ENCODE measurements at places on chromosomes 5 and 9.
A peak's percentile ranks its signal among the peaks of the same experiment; 100 is the strongest.

DNA sequence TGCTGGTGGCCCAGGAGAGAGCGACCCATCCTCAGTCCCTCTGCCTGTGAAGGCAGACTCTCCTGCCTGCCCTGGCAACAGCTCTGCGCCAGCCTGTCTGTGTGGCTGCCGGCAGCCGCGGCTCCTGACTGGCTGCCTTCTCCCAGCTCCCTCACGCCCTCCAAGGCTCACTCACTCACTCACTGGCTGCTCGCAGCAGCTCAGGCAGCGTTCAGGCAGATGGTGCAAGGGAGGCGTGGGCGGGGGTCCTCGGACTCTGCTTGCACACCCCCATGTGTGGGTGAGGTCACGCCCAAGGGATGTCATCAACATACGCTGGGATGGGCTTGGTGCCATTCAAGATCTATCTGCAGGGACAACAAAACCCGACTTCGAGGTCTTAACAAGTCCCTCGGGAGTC, 66.7 kb downstream of the DAB2IP start:
- DNase-seq = no peak

GRCh38 chr5:83126501-83126900, 49.2 kb downstream of the XRCC4 start:
- DNase-seq = no peak

DNA sequence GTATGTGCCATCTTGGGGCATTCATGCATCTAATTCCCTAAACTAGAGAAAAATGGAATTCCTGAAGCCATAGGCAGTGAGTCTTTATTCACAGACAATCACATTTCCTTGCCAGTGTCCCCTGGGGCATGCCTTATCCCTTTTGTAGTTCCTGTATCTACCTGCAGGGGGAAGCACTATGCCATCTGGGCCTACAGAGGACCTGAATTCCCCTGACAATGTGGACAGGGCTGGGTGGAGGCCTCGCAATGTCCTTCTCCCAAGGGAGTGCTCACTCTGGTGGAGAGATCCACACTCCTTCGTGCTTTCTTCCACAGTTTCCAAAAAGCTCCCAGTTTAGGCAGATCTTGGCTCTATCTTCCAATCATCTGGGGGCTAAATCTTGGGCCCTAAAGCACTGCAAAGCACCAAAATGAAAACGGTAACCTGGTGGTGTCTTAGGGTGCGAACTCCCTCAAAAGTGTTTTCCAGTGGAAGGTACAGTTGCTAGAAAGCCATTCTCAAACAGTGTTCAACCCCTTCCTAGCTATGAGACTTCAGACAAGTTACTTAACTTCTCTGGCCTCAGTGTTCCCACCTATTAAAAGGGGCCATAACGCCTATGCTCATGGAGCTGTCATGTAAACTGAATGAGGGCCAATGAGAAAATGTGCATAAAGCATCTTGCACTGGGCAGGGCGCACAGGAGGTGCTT, 17.5 kb downstream of the WHRN start:
- DNase-seq = peak; percentile 40

DNA sequence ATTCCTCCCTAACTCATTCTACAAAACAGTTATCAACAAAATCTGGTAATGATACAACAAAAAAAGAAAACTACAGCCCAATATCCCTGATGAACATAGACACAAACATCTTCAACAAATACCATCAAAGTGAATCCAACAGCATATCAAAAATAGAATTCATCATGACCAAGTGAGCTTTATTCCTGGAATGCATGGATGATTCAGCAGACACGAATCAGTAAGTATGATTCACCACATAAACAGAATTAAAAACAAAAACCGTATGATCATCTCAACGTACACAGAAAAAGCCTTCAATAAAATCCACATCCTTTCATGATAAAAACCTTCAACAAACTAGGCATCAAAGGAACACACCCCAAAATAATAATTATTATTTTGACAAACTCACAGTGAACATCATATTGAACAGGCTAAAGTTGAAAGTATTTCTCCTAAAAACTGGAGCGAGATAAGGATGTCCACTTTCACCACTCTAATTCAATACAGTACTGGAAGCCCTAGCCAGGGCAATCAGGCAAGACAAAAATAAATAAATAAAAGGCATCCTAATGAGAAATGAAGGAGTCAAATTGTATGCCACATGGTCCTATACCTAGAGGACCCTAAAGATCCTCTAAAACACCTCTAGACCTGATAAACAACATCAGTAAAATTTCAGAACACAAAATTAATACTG, 305.1 kb upstream of the RGMB start:
- no peak for DNase-seq

DNA sequence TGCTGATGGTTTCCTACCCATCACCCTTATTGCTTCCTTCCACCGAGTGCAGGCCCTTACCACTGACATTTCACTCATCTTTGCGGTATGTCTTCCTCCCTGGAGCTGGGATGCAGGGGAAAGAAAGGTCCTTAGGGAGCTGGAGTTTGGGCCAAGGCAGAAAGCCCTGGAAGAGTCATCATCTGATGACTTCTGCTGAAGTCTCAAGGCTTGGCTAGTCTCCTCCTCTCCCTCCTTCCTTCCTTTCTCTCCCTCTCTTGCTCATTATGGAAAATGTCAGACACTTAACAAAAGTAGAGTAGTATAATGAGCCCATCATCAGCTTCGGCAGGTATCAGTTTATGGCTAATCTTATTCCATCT, 40.0 kb downstream of the LARP1 start:
- DNase-seq = no peak

- no peak for DNase-seq
Observed at GRCh38 chr5:125381290-125381689, 634.9 kb upstream of the ZNF608 start.

- no peak for DNase-seq
Observed at GRCh38 chr9:136977223-136977622, at the start of gene PTGDS. PTGDS (plus strand) TSS chr9:136977504; CDS start chr9:136977579, 75 bp downstream.

DNA sequence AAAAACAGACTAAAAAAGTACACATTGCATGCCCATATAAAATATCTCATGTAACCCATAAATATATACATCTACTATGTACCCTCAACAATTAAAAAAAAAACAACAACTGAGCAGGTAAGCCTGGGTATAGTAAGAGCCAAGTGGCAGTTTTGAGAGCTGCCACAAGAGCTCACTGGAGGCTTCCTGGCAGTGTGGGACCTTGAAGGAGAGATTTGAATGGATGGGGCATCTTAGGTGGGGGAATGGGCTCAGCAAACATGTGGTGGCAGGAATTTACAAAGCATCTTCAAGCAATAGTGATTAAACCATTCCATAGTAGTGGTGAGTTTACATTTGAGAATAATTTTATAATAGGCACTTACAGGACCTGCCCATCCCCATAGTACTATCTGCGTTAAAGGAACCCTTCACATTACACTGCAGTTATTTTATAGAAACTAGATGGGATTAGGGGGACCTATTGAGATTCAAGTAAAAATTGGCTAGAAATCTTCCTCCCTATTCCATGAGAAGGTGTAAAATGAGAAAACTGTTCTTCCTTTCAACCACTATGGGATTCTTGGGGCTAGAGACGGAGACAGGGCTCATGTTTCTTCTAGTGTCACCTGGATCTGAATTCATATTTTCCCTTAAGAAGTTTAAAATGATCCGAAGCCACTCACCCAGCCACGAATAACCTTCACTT, 6.9 kb downstream of the MEGF10 start:
- no peak for DNase-seq

GRCh38 chr5:157270771-157271170, 4.8 kb downstream of the CYFIP2 start:
- no peak for DNase-seq

GRCh38 chr9:121302786-121303185, 34.8 kb downstream of the GSN start:
- DNase-seq = no peak

DNA sequence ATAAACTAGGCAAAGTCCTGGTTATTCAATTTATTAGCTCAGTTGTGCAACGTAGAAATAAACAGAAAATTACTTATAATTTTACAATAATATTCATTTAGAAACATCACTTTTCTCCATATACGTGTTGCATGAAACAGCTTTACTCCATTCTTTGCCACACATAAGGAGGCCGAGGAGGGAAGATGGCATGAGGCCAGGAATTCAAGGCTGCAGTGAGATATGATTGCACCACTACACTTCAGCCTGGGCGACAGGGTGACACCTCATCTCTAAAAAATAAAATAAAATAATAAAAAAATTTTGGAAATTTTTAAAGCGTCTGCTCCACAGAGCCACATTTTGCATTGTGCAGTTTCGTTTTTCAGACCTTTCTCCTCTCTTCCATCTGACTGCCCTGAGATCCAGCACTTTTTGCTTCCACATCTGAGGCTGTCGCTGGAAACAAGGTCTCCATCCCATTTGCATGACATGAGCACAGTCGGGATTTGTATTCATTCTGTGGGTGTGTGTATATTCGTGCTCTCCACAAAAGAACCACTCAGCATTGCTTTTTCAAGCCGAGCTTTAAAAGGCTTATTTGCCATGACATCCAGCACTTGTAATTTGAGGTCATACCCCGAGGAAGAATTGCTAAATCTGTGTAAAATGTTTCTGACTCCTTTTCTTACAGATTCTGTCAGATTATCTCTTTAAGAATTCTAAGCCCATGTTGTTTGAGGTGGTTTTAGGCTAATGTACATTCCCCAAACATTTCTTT, 98.6 kb upstream of the MSX2 start:
- no peak for DNase-seq

DNA sequence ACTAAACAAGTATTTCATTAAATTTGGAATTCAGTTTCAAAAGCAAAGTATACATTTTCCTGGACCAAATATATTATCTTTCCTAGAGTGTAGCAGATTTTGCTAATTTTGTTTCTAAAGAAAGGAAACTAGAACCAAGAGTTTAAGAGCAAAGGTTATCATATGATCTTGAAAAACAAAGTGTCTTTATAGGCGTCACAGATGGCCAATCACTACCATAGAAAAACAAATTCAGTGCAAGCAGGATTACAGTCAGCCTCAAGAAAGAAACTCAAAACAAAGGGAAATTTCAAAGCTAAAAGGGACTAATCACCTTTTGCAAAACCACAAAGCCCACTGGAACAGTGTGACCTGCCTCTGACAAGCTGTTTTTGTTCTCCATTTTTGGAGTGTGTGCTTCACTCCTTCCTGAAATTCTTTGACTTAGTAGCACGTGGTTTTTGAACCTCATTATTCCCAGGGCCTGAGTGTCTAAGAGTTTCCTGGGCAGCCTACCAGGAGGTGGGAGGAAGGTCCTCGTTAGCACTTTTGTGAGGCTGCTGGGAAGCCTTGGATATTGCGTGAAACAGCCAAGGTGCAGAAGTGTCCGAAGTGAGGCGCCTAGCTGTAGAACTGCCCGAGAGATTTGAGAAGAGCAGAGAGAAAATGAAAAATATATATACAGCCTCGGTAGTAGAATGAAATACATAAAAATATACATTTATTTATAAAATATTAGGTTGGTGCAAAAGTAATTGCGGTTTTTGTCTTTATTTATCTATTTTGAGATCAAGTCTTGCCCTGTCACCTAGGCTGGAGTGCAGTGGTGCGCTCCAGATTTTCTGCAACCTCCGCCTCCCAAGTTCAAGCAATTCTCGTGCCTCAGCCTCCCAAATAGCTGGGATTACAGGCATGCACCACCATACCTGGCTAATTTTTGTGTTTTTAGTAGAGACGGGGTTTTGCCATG, 246.1 kb downstream of the MARCHF11 start:
- DNase-seq = no peak

- peak; percentile 67 for DNase-seq
Observed at GRCh38 chr5:180071531-180072255, at the start of gene RNF130. RNF130 (minus strand) TSS chr5:180071759; CDS start chr5:180071702, 57 bp downstream.

- no peak for DNase-seq
Observed at GRCh38 chr5:152256580-152256979, 148.5 kb downstream of the NMUR2 start.

DNA sequence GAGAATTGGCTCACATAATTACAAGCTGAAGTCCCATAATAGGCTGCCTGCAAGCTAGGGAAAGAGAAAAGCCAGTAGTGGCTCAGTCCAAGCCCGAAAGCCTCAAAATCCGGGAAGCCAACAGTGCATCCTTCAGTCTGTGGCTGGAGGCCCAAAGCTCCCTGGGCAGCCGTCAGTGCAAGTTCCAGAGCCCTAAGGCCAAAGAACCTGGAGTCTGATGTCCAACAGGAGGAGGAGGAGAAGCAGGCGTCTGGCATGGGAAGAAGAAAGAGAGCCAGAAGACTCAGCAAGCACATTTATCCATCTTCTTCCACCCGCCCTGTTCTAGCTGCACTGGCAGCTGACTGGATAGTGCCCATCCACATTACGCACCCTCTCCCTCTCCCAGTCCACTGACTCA, 213.4 kb downstream of the GAS1 start:
- no peak for DNase-seq

- no peak for DNase-seq
Observed at GRCh38 chr9:76463211-76463610, 4.2 kb downstream of the GCNT1 start.

DNA sequence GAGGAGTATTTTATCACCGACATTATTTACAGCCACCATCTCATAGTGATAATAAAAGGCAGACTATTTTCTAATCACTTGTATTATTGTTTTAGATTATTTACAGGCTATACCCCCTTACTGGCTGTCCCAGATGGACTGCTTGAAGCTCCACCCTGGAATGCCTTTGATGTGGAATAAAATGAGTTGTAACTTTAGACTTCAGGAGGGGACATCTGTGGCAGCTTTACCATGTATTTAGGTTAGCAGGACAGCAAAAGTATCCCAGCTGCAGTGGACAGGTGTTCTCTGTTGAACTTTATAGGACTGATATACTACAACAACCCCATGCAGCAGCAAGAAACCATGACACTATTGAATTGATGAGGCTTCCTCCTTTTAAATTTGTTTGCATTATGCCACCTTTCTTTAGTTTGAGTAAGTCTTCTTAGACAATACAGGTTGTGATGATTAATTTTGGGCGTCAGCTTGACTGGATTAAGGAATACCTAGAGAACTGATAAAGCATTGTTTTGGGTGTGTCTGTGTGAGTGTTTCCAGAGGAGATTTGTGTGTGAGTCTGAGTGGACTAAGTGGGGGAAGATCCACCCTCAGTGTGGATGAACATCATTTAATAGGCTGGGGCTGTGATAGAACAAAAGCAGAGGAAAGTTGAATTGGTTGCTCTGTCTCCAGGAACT, 29.2 kb upstream of the C9orf57 start:
- no peak for DNase-seq

DNA sequence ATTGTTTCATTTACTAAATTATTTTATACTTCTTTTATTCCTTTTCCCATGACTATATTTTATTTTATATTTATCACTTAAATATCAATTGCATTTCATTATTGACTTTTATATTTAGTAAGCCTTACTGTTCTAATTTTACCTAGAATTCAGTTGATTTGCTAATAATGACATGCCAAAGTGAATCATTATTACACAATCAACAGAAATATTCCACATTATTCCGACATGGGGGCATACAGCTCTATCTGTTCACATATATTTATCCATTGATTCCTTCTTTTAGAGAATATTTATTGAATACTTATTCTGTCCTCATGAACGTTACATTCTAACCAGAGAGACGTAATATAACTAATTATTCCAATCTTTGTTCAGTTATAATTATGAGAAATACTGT, 221.8 kb downstream of the DOCK8 start:
- no peak for DNase-seq

DNA sequence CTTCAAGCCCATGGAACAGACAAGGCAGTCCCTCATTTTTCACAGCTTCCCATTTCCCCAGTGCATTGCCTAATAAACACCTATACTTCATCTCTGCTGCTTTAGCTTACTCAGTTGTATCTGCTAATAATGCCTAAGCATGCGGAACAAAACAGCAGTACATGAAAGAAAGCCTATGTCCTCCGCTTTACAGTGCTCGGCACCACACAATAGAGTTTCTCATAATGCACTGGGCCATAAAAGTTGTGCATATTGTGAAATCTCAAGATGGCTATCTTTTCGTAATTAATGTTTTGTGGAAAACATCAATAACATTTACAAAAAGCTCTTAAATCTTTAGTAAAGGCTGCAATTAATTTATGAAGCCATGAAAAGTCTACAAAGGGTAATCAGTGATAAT, 69.3 kb downstream of the DENND1A start:
- DNase-seq = no peak

All from stimulated activated CD4-positive, alpha-beta T cell treated with anti-CD3 and anti-CD28 coated beads, TNF-alpha, amount 100 ng/mL, for 1 hour (primary cell).